Mucosa of gallbladder (tissue), 1 donor: ENCODE measurements at places on chromosomes 1 and 21. TPM values are rescaled to one million over a fixed set of nuclear protein-coding genes. Genes with fewer than 3 reads are reported as not detected.

The KRTAP12-3 gene
- total RNA-seq, result not detected

DNA sequence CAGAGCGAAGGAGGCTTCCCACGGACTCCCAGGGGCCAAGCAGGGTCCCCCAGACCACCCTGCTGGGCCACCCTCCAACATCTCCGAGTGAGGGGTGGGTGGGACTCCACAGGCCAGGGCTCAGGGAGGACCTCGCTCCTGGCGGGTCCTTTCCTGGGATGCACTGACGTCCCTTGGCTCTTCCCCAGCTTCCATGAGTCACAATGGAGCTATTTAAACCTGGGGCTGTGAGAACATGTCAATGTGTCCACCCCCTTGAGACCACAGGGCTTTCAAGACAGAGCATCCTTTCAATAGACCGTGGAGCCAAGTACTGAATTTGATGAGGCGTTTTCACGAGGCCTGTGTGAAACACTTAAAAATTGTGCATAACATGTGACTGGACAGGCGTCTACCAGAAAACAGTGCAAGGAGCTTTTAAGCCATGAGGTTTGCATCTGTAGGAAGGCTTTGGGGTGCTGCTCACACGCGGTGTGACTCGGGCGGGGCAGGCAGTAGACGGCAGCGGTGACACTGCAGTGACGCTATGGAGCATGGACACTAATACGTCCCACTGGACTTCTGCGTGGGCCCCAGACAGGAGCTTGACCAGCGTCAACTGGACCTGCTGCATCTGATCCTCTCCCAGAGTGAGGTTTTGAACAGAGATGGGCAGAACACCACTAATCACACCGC lies 24.1 kb upstream of the NPHP4 start:
- no peak for DNase-seq

DNA sequence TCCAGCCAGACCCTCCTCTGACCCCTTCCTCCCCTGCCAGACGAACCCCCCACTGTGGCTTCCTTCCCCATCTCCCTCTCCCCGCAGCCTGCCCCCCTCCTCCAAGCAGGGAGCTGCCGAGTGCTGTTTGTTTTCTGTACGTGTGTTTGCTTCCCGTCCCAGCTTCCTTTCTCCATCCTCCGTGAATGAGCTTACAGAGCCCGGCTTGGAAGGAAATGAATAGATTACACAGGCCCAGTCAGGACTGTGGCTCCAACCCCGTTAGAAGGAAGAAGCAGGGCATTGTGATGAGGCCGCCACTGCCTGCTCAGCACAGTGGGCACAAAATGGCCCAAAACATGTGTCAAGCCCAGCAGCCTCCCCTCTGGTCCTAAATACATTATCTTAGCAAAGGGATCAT lies 123.2 kb downstream of the IGSF21 start:
- DNase-seq, result no peak

The PRR9 gene
- not detected for total RNA-seq

GRCh38 chr1:3530926-3531818 lies 76.7 kb downstream of the ARHGEF16 start:
- DNase-seq, result peak; percentile 86

The TLR5 gene
- 15.5 TPM for total RNA-seq

DNA sequence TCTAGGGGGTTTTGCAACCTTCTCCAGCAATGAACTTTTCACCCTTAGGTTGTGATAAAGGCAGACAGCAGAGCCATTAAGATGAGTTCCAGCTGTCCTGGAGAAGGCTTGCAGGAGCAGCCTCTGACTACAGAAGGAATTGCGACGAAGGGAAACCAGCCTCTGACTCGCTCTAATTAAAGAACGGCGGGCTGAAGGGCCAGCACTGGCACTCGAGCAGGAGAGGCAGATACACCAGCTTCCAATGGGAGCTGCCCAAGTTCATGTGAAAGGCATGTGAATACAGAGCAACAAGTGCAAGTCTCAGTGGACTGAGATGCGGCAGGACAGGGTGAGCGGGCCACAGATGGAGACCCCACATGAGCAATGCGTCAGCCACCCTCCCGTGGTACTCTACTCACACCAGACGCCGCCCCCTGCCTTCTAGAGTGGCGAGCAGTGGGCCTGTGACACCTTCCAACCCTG lies 15.7 kb downstream of the RCC2 start:
- DNase-seq, result peak; percentile 34

- no peak for DNase-seq
Measured at GRCh38 chr1:12095452-12096263, 32.6 kb downstream of the TNFRSF8 start.

DNA sequence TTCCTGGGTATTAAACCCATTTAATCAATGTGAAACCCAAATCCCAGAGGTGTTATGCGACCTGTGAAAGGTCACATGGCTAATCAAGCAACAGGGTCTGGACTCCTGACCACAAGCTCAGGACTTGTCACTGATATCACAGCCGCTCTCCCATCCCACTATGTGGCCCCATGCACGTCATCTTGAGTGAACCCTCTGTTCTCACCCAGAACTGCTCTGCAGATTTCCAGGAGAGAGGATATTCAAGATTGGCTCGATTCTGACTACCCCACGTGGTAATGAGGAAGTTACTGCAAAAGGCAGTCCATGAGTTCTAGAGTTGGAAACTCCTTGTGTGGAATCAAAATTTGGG lies 173.5 kb upstream of the ETV3 start:
- no peak for DNase-seq

GRCh38 chr21:31348188-31348587 lies 4.1 kb upstream of the TIAM1 start:
- DNase-seq, result no peak

DNA sequence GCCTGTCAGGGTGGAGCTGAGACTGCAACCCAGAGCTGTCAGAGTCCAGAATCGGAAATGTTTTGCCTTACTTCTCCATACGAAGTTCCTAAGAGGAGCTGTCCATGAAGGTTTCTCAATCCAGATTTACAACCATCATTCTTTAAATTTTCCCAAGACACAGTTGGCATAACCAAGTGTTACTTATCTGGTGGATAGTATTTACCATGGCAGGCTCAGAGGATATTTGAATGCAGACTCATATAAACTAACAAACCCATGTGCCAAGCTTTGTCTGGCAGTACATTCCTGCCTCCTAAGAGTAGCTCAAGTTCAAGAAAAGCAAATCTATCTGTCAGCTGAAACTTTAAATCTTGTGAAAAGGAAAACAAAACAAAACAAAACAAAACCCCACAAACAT lies 267.9 kb downstream of the ZNF326 start:
- no peak for DNase-seq

GRCh38 chr1:94864821-94865220 lies 44.7 kb downstream of the SLC44A3 start:
- DNase-seq, result peak; percentile 27

DNA sequence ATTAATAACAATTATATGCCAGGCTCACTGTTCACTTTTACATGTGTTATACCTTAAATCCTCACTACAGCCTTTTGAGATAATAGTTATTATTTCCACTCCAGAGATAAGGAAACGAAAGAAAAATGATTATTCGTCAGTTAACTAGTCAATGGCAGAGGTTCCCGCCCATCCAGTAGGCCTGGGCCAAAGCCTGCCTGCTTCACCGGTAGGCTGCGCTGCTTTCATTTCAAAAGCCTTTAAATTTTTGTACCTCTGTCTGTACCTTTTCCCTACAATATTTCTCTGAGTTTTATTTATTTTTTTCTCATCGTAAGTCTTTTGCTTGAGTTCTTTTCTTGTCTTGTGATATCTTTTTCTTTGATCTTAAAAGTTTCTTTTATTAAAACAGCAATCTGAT lies 3.6 kb downstream of the GPR52 start:
- DNase-seq, result no peak

The GBP4 gene
- 4.6 TPM for total RNA-seq

- DNase-seq, result no peak
Measured at GRCh38 chr1:56873213-56873612, 18.6 kb downstream of the C8A start.

The KRTAP11-1 gene
- total RNA-seq, result 0.23 TPM

The FCGR3A gene
- total RNA-seq, result 36.0 TPM

The TNFSF18 gene
- 0.09 TPM for total RNA-seq

- DNase-seq, result no peak
Measured at GRCh38 chr21:26795412-26795805, 49.8 kb downstream of the ADAMTS1 start.

GRCh38 chr1:165576536-165576935 lies 32.7 kb downstream of the LRRC52 start:
- no peak for DNase-seq

DNA sequence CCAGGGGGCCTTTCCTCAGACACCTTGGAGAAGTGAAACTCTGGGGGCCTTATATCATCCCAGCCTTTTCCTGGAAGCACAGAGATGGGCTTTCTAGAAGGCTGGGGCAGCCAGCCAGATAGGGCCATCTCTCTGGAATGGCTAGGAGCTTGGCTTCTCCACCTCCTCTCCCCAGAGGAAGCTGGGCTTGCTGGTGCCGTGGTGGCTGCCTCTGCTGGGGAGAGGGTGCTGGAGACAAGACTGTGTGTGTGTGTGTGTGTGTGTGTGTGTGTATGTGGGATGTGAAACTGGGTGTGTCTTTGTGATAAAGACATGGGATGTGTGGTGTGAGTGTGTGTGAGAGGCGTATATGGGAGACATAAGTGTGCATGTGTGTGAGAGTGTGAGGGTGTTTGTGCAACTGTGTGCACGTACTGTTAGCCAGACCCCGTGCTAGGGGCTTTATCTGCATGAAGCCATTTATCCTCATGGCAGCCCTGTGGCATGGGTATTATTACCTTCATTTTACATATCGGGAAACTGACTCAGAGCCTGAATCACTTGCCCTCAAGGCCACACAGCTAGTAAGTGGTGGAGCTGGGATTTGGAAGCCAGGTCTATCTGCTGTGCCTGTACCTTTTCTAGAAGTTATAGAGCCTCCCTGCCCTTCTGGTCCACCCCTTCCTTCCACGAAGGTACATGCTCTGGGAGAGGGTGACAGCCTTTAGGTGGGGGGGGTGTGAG lies 44.2 kb downstream of the PTPRU start:
- DNase-seq, result no peak

The TNFSF4 gene
- 1.5 TPM for total RNA-seq

DNA sequence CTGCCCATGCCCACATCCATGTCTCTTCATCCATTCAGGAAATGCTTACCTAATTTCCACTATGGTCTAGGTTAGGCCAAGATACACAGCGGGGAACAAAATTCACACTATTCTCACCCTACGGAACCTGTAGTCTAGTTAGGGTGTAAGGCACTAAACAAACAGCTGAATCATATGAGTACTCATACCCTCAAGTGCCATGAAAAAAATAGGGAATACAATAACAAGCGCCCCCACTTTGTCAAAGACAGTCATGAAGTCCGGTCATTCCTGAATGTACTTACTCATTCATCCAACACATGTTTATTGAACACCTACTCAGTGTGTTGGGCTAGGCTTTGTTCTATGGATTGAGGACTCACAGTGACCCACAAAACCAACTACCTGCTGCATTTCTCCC lies 6.2 kb upstream of the FYB2 start:
- no peak for DNase-seq

The CYP4A22 gene
- 0.86 TPM for total RNA-seq

The CD34 gene
- total RNA-seq, result 23.2 TPM

GRCh38 chr1:207470927-207471326 lies 16.8 kb downstream of the CR2 start:
- DNase-seq, result no peak

DNA sequence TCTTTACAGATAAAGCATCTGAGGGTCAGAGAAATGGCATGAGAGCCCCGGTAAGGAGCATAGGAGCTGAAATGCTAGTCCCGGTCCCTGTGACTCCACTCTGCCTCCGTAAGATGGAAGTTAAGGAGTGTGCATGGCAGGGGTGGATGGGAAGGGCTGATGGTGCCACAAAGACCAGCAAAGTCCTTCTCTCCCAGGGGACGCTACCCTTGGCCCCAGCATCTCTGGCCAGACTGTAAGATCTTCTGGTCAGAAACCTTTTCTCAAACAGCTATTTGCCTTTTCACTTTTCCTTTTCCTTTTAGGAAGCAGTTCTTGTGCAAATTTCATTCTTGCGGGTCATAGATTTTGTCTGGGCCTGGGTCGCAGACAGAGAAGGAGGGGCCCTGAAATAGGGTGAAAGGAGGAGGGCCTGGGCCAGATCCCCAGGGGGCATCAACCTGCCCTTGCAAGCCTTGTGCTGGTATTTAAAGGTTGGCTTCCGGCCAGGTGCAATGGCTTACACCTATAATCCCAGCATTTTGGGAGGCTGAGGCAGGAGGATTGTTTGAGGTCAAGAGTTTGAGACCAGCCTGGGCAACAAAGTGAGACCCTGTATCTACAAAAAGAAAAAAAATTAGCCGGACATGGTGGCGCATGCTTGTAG lies 14.4 kb upstream of the EPS8L3 start:
- no peak for DNase-seq

DNA sequence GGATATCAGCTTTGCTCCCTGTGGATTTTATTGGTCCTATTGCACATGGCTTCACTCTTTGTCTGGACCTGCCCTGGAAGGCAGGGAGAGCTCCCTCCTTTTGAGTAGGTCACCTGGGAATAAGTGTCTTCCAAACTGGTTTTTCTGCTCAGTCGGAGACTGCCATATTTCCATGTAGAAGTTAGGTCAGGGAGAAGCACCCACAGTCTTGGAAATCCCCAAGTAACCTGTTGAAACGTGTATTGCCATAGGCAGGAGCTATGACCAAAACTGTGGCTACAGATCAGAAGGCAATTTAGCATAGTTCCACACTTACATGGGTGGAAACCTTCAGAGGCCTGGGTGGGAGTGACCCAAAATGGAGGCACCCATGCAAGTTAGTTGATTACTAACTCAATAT lies 3.5 kb upstream of the GNG12 start:
- no peak for DNase-seq

The CYP4Z1 gene
- not detected for total RNA-seq

DNA sequence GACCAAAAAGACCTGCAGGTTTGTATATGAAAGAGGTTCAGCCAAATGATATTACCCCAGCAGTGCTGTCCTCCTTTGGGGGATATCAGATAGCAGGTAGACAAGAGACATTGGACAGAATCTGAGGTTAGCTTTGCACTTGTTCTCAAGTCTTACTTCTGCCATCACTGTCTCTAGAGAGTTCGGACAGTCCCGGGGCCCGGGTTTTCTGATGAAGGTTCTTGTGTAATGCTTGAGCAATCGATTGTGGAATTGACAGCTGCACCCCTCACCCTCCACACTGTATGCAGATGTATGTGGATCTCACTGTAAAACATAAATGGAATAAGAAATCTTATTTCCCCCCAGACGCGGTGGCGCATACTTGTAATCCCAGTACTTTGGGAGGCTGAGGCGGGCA lies 56.2 kb upstream of the MORC3 start:
- DNase-seq, result no peak

The TSACC gene
- not detected for total RNA-seq

The NDUFS2 gene
- total RNA-seq, result 82.5 TPM

The DMBX1 gene
- total RNA-seq, result not detected

- no peak for DNase-seq
Measured at GRCh38 chr1:89759036-89759435, 61.8 kb upstream of the LRRC8D start.
